Left renal cortex interstitium (tissue), 4 donors: ENCODE measurements at places on chromosomes 5 and 9.
A peak's percentile ranks its signal among the peaks of the same experiment; 100 is the strongest.

GRCh38 chr9:128370367-128370751 lies 815 bp upstream of the URM1 start:
- no peak for DNase-seq

DNA sequence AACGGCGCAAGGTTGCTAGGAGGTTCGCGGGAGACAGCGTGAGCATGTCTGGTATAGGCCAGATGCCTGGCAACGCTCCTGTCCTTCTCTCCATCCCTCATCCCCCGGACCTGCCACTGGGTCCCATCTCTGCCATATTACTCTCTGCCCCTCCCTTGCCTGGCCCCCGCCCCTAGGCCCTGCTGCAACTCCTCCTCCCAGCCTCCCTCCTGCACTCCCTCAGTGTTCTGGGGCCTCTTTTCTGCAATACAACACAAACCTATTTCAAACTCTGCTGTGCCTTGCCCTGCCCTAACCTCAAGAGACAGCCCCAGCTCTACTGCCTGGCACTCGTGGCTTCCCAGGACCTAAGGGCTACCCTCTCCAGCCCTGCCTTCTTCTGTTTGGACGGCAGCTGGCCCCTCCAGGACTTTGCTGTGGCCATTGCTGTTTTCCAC lies 8.9 kb upstream of the DBN1 start:
- no peak for DNase-seq

- no peak for DNase-seq
These were observed 468.9 kb downstream of the ACTL7B start for GRCh38 chr9:108386859-108387384.

- DNase-seq, result no peak
These were observed 57.4 kb downstream of the ARHGEF37 start for GRCh38 chr5:149638546-149639241.

- DNase-seq, result peak; percentile 32
These were observed 188.6 kb downstream of the FSTL4 start for GRCh38 chr5:133423618-133424282.

- no peak for DNase-seq
These were observed 122.7 kb upstream of the LMX1B start for GRCh38 chr9:126490871-126491567.

GRCh38 chr5:80125022-80125961 lies 90.1 kb downstream of the THBS4 start:
- no peak for DNase-seq

DNA sequence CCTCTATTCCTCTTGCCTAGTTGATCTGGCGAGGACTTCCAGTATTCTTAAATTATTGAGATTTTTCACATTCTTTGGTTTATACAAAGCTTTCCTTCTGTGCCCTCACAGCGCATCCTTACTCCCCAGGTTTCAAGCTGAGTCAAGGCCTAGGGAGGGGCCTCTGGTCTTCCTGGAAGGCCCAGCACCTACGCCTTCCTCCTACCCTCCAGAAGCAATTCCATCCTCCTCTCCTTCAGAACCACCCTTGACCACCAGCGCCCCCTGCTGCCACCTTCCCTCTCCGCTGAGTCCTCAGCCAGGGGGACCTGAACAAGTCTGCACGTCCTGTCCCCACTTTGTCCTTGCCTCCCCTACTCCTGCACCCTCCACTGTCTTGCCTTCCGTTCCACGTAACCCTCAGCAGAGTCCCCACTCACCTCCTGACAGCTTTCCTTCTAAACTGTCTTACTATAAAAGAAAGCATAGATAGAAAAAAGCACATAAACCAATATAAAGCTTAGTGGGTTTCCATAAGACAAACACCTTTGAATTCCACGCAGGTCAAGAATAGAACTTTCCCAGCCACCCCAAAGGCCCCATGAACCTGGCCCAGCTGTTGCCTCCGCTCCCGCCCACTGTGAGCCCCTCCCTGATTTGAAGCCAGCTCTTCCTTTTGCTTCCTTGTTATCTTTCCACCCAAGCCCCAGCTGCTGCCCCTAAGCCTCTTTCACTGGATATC lies 63.0 kb upstream of the CTSL start:
- DNase-seq, result no peak

DNA sequence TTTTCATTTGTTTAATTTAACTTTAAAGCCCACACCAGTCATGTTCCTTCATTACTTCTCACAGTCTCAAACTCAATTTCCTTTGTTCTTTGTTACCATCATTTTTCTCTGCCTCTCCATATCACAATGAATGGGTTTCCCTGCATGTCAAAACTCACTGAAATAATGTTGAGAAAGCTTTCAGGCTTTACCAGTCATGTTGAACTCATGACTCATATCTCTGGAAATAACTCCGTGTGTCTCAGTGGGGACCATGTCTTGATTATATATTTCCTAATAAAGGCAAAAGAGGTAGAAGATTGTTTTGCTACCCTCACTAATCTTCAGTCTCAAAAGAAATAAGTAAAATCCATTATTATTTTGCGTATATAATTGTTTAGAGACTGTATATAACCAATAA lies 231.2 kb downstream of the CHSY3 start:
- DNase-seq, result no peak

- DNase-seq, result no peak
These were observed 49.3 kb downstream of the ZFAND5 start for GRCh38 chr9:72315510-72316311.

GRCh38 chr5:146428658-146429057 lies 18.5 kb upstream of the TCERG1 start:
- no peak for DNase-seq
